ENCODE measurements at places on chromosomes 16 and 17.
A peak's percentile ranks its signal among the peaks of the same experiment; 100 is the strongest.

- peak; percentile 49 for DNase-seq
Observed at GRCh38 chr17:80284631-80285030, 24.0 kb downstream of the RNF213 start.

DNA sequence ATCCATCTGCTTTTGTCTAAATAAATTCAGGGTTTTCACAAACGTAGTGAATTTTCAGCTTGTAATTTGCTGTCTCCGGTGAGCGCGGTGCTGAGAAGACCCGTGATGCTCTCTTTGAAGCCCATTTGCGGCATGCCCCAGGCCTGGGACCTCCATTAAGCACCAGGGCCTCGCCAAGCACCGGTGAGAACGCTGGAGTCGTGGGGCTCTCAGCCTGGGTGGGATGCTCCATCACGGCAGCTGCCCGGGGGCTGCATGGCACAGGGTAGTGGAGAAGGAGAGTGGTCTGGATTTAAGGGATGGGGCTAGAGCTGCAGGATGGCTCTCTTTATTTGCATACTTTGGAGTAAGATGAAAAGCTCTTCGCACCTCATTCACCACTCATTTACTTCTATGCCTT is 248.7 kb downstream of the ABCC12 start:
- DNase-seq = no peak

DNA sequence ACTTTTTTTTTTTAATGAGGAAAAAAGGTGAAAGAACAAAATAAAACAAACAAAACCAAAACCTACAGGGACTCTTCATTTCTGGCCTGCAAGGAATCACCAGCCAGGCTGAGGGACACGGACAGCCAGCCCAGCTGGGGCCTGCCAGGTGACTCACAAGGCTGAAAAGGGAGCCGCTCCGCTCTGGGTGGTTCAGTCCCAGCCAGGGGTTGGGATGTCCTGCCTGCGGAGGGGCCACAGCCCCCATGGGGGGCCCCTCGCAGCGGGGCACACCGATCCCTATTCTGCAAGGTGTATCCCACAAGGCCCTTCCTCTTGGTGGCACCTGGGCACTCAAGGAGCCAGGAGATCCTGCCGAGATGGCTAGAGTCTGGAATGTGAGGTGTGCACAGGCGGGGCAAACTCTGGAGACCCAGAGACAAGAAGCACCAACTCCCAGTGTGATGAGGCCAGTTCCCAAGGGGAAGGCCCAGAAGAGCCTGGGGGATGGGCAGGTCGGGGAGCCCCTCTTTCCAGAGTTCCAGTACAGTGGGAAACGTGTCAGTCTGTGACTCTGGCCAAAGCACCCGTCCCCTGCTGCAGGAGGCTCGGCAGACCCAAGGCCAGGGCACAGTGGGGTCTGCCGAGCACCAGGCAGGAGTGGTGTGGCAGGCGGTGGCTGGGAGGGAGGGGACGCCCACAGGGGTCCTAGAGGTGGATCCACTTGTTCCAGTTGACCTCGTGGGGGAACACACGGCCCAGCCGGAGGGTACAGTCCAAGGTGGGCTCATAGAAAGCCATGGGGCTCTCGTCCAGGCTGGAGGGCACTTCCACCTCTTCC is 58.9 kb downstream of the IL21R start:
- no peak for DNase-seq

- DNase-seq = peak; percentile 4
Observed at GRCh38 chr17:21357696-21358656, 18.2 kb upstream of the KCNJ12 start.

DNA sequence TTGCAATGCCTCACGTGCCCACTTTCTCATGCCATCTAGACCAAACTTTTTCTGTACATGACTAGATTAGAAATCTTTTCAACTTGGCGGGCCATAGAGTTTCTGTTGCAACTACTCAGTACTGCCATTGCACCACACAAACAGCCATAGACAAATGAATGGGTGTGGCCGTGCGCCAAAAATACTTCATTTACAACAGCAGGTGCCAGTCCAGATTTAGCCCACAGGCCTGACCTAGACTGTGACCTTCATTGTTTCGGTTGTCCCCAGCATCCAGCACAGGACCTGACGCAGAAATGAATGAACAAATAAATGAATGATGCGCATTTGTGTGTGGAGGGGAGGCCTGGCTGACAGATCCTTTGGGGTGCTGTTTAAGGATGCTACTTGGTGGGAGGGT is 14.3 kb upstream of the PDK2 start:
- no peak for DNase-seq

GRCh38 chr17:73924114-73924908 is 279.2 kb upstream of the RPL38 start:
- DNase-seq = no peak

DNA sequence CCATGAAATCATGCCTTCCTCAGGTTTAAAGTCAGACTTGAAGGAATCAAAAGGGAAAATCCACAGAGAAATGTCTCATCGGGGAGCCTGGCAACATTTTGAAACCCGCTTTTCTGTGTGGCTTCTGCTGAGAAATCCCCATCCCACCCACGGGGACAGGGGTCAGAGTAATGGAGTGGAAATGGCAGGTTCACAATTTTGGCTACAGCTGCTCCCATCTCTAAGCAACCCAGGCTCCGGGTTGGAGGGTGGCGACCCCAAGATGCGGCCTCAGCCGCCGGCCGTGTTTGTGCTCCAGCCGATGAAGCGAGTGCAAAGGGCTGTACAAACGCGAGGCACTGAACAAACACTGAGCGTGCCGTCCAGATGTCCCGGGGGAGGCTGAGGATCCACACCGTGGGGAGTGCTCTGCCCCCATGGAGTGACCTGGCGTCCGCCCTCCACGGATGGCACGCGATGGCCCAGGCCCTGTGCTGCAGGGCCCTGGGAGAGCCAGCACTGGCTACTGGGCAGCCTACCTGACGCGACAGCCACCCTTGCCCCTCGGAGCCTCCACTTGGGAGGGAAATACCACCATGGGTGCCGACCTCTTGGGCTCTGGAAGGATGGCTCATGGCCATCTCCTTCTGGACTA is 22.2 kb downstream of the SLC43A2 start:
- DNase-seq = no peak
